K562 (cell line): ENCODE measurements at places on chromosomes 12 and 14.

GRCh38 chr12:46445093-46445492, 72.5 kb upstream of the SLC38A2 start:
- no peak for DNase-seq

DNA sequence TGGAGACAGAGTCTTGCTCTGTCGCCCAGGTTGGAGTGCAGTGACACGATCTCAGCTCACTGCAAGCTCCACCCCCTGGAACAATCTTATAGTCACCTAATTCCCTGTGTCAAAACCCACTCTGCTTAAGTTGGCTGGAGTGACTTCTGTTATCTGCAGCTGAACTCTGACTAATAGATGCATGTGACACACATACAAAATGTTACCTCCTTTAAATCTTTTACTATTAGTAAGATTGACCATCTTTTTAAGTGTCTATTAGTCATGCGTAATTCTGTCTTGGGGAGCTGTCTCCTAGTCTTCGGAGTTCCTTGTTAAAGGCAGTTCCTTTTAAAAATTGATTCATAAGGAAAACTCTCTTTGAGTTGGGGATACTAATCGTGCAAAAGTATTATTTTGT, 7.4 kb downstream of the IFI27L1 start:
- DNase-seq, result no peak

GRCh38 chr14:48937541-48938195, 648.5 kb downstream of the RPS29 start:
- DNase-seq, result no peak

DNA sequence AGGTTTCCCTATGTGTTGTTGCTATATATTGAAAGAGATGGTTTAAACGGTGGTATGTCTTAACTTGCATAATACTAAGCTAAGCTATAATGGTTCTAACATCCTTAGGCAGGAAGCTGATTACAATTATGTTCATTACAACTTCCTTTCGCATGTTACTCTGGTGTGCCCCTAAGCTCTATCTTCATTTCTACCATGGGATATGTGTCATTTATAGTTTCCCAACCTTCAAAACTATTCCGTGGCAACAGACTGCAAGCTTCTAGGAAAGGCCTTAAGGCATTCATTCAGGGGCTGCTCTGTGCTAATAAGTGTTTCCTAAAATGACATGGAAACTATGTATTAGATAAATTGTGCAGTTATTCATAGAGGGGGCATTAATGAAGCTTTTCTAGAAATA, 294.6 kb downstream of the GXYLT1 start:
- no peak for DNase-seq

- no peak for DNase-seq
Measured at GRCh38 chr12:630656-631632, 32.3 kb downstream of the NINJ2 start.
